ENCODE measurements at places on chromosomes 5 and 9.

DNA sequence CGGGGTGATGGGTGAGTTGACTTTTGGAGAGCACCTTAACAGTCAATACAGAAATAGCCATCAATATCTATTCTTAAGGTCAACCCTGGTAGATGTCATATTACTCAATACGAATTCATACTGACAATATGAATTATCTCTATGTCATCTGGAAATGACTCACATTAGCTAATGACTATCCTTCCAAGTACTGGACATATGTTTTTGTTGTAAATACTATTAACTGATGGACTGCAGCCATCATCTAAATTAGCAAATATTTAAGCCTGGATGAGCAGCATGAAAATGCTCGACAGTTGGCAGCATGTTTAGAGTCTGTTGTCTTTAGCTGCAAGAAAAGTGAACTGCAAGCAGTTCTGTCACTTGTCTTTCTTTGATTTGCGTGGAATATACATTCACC, 19.6 kb upstream of the ISOC1 start:
- no peak for DNase-seq

- no peak for DNase-seq
Measured at GRCh38 chr9:112104401-112104800, 70.7 kb downstream of the SUSD1 start.

DNA sequence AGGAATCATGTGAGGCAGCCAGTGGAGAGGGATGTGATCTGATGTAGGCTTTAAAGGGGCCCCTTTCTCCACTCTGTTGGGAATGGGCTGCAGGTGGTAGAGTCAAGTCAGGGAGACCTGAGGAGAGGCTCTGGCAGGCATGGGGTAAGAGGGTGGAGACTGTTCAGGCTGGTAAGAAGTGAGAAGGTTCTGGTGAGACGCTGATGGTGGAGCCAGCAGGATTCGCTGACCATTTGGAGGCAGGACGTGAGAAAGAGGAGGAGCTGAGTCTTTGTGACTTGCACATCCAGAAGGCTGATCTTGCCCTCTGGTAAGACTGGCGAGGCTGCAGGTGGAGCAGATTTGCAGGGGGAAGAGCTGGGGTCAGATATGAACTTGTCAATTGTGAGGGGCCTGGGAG, 248.0 kb downstream of the NSG2 start:
- DNase-seq, result no peak

GRCh38 chr5:111680737-111681413, 76.1 kb downstream of the NREP start:
- DNase-seq, result no peak

DNA sequence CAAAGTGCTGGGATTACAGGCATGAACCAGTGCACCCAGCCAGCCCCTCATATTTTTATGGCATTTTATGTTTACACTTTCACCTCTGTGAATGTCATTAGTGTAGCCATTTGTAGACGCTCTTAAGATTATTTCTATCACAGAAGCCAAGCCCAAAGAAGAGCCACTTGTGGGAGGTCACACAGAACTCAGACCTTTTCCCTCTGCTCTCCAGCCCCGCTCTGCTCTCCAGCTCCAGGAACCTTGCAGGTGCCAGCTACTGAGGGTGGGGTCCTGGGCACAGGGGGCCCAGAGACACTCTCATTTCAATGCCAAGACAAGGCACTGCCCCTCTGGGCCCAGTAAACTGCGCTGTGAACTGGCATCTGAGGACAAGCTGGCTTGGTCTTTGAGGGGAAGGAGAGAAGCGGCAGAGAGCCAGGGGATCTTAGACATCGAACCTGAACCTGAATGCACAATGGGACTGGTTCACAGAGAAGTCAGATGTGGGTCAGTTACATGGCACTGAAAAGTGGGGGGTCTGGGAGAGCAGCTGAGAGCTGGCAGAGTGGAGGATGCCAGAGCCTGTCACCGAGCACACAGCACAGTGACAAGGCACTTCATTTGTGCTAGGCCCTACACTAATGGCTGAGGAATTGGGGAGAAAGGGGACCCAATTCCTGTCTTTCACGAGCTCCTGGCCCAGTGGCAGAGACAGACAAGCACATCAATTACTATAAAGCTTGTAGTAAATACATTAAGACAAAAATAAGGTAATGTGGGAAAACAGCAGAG, 16.7 kb downstream of the ANXA6 start:
- no peak for DNase-seq

GRCh38 chr5:123278284-123278683, 144.9 kb downstream of the CEP120 start:
- DNase-seq, result no peak

- DNase-seq, result no peak
Measured at GRCh38 chr5:80207832-80208231, 48.0 kb downstream of the SERINC5 start.

- no peak for DNase-seq
Measured at GRCh38 chr5:114223866-114224265, 138.0 kb upstream of the KCNN2 start.

- no peak for DNase-seq
Measured at GRCh38 chr5:158406884-158407823, 548.2 kb upstream of the CLINT1 start.

DNA sequence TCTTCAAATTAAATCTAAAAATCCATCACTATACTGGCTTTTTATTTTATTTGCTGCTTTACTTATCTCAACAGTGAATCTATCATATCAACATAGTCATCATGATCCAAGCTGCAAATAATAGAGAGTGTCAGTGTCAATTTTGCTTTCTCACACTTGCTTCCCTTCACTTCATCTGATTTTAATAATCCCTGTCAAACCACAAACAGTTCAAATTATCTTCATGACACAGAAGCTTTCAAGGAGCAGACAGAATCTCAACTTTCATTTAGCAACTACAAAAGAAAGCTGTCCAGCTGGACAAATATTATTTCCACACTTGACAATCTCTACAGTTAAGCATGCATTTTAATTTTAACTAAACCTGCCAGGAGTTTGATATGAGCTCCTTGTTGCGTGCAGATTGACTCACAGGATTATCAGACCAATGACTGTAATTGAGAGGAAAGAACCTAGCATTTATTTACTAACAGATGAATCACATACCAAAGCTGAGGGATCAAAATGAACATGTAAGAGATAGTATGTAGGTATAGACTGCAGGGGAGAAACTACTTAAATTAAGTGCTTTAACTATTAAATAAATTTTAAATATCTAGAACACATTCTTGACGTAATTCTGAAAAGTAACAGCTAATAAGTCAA, 56.0 kb downstream of the KIAA0825 start:
- DNase-seq, result no peak

GRCh38 chr5:134510970-134511795, 14.3 kb upstream of the JADE2 start:
- DNase-seq, result peak; percentile 57

GRCh38 chr5:167792514-167792913, 498.9 kb upstream of the WWC1 start:
- DNase-seq, result no peak

- DNase-seq, result no peak
Measured at GRCh38 chr9:89274838-89275237, 36.2 kb upstream of the CKS2 start.

GRCh38 chr5:41763574-41763973, 106.7 kb downstream of the OXCT1 start:
- no peak for DNase-seq

GRCh38 chr5:60576425-60576824, 123.5 kb downstream of the DEPDC1B start:
- no peak for DNase-seq

DNA sequence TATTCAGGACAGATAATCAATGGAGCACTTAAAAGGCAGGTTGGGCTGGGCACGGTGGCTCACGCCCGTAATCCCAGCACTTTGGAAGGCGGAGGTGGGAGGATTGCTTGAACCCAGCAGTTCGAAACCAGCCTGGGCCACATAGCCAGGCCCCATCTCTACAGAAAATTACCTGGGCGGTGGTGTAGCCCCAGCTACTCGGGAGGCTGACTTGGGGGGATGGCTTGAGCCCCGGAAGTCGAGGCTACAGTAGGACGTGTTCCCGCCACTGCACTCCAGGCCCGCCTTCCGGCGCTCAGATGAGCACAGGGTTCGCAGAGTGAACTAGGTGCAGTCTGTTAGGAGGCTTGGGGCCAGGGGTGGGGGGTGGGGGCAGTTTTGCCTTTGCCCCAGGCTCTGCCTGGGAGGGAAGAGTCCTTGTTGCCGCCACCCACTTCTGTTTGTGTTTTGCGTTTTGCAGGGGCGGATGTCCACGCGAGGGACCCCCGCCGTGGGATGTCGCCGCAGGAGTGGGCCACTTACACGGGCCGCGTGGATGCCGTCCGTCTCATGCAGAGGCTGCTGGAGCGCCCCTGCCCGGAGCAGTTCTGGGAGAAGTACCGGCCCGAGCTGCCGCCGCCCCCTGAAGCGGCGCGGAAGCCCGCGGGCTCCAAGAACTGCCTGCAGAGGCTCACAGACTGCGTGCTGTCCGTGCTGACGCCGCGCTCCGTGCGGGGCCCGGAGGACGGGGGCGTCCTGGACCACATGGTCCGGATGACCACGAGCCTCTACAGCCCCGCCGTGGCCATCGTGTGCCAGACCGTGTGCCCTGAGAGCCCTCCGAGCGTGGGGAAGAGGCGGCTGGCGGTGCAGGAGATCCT, 85.2 kb downstream of the ANKRD33B start:
- no peak for DNase-seq

DNA sequence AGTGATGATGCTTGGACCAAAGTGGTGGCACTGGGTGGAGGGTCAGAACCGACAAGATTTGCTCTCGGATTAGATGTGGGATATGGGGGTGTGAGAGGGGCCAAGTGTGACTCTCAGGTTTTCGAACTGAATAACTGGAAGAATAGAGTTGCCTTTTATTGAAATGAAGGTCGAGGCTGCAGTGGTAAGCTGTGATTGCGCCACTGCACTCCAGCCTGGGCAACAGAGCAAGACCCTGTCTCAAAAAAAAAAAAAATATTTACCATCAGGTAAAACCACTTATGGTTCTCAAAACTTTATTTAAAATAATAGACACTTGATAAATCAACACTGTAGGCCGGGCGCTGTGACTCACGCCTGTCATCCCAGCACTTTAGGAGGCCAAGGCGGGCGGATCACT, 27.2 kb downstream of the EXOSC2 start:
- DNase-seq, result no peak

DNA sequence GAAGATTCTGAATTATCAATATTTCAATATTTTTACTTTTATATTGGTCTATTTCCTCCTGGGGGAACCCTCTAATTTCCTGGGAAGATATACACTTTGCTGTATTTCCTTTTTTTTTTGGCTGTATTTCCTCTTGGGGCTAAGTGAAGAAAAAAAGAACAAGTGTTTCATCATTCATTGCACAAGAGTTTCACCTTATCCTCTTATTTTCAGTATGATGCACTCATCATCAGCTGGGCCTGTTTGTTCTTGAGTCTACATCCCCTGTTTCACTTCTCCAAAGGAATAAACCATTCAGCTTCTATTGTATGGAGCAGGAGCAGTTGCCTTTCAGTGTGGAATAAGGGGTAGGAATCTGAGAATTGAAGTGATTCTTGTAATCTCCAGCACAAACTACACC, 210.8 kb downstream of the FAM170A start:
- no peak for DNase-seq

- no peak for DNase-seq
Measured at GRCh38 chr9:114263853-114264510, 58.9 kb upstream of the ORM1 start.

DNA sequence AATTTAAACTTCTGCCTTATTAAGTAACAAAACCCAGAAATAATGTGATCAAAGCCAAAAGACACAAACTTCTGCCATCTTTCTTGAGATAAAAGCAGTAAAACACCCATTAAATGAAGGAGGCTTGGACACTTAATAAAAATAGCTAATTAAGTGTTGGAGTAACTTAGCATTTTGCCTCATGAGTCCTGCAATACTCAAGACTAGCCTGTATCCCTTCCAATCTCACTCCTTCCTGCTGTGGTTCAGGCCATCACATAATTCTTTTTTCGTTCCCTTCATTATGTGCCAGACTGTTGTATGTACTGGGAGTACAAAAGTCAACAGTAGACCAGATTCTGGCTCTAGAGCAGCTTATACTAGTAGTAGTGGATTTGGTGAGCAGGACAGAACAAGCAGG, 250.2 kb downstream of the NFIB start:
- no peak for DNase-seq

DNA sequence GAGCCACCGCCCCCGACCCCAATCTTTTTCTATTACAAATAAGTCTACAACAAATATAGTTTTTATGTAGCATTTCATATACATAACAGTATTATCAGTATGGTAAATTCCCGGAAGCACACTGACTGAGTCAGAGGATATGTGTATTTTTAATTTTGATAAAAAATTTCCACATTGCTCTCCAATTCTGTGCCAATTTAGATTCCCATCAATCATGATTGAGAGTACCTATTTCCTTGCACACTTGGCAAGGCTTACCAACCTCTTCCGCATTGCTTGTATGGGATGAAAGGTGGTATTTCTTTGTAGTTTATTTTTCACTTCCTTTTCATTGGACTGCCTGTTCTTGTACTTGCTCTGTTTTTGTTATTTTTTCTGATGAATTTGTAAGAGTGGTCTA, 204.6 kb downstream of the RFX3 start:
- DNase-seq, result no peak

GRCh38 chr5:73314395-73315257, 134.0 kb downstream of the FOXD1 start:
- DNase-seq, result no peak

DNA sequence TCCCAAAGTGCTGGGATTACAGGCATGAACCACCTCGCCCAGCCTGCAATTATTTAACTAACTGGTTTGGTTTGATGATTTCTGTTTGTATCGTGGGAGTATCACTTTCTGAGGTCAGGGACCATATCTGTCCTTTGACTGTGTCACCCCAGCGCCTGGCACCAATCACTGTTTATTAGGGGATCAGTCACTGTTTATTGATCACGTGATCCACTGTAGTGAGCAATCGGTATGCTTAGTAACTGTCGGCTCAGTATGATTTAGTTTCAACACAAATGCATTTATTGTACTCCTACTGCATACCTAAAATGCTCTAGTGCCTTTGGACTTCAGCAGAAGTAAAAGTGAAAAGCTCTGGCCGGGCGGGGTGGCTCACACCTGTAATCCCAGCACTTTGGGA, 54.8 kb downstream of the COL5A1 start:
- DNase-seq, result no peak

DNA sequence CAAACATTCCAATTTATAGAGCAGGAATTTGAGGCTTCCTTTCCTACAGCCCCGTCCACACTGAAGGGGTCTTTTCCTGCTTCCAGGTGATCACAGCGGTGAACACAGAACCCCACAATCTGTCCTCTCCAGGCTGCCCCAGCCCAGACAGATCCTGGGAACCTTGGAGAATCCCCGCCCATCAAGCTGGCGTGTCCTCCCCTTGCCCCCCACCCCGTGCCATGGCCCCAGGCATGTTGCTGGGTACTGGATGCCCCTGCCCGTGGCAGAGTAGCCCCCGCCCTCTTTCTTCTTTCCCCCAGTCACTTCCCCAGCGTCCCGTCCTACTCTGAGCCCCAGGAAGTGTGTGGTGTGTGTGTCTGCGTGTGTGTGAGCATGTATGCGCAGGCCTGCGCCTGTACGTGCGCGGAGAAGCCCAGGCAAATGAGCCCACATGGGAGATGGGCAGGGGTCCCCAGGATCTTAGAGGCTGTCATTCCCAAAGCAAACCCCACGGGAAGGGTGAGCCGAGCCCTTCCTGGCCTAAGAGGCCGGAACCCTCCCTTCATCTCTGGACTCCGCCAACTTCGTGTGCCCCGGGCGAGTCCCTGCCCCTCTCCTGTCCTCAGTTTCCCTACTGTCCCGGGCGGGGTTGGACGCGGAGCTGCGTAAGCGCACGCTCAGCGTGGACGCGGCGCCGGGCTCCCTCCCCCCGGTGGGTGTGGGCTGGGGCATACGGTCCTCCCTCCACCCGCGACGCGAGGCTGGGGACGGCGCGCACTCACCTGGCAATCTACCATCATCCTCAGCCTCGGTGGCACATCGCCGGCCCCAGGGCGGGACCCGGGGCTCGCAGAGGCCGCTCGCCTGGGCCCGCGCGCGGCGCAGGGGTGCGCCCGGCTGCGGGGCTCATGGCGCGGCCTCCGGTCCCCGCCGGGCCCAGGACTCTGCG, 15.2 kb downstream of the GBGT1 start:
- no peak for DNase-seq
